Activated CD4-positive, CD25-positive, alpha-beta regulatory T cell (primary cell): ENCODE measurements at places on chromosomes 13 and 19.

DNA sequence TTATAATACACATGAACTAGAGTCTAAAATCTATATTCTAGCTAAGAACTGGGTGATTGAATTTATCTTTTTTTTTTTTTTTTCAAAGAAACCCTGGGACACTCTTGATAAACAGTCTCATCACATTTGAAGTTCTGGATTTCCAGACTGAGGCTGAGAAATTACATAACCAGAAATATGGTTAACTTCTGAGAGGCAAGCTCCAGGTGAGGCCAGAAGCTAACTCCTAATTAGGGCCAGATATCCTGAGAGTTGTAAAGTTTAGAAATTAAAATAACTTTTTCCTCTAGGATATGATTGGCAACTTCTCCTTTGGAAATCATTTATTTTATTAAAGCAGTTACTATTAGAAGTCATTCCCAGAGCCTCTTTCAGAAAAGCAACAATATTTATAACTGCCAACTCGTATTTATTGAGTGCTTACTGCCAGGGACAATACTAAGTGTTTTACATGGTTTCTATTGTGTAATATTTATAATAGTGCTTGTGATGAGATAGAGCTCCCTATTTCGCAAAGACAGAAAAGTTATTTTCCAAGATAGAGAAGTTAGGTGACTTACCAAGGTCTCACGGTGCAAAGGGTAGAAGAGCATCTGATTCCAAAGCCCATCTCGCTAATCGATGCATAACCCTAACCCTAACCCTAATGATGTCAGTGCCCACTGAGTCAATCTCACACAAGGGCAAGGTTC is 187.7 kb downstream of the DCT start:
- DNase-seq = no peak

GRCh38 chr19:31979949-31980670 is 365.3 kb upstream of the ZNF507 start:
- DNase-seq = no peak

DNA sequence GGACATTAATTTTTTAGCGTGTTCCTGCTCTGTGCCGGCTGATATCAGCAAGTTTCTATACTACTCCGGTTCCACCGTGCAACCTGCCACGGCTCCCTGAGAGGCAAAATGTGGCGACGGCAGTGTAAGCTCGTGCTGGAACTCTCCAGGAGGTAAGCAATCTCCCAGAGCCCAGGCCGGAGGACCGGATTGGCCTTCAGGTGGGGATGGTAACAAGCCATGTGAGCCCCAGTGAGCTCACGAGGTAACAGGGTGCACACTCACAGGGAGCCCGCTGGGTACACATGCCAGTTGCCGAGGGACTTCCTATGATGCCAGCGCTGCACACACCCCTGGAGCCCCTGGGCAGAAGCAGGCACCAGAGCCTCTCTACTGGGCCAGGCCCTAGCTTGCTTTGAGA is 38.5 kb downstream of the NAXD start:
- no peak for DNase-seq

DNA sequence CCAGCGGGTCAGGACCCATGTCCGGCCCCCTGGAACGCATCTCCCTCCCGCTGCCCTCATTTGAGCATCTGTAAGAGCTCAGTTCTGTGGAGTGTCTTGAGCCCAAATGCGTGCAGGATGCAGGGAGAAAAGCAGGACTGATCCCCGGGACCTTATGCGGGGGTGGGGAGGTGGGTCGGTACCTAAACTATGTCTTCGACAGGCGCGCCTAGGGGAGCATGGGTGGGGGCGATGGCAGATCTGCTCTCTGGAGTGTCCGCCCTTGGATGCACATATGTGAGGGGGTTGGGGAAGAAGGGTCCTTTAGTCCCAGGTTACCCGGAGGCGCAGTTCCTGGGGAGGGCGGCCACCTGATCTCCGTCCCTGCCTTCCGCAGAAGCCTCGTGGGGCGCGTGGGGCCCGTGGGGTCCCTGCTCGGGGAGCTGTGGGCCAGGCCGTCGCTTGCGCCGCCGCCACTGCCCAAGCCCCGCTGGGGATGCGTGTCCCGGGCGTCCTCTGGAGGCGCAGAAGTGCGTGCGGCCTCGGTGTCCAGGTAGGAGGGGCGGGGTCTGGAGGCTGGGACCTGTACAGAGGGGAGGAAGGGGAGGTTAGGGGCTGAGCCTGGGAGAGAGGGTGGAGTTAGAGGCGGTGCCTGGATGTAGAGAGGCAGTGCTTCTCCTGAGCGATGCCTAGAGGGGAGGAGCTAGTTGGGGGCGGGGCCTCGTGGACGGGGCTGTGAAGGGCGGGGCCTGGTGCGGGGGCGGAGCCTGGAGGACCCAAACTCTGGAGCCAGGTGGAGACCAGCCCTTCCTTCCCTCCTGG is 2.9 kb downstream of the CILP2 start:
- DNase-seq = peak; percentile 60

GRCh38 chr13:109381546-109382180 is 404.7 kb downstream of the IRS2 start:
- DNase-seq = no peak

GRCh38 chr19:48866692-48867091 is 1.7 kb downstream of the PLEKHA4 start:
- DNase-seq = no peak
